ENCODE measurements at places on chromosomes 4 and X.

DNA sequence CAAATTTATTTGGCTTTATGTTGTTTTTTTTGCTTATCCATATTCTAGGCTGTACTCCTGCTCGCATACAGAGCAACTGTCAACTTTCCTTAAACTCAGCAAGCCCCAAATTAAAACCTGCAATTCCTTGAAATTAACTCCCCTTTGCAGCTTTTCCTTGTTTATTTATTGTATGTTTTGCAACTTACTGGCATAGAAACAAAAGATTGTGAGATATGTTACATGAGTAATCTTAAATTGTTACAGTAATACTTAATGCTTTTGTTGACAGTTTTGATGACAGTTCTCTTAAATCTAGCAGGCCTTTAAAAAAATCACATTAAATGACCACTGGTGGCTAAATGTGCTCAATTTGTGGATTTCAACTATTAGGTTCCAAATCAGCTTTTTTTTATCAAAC lies 4.5 kb downstream of the DDX3X start:
- DNase-seq = no peak

DNA sequence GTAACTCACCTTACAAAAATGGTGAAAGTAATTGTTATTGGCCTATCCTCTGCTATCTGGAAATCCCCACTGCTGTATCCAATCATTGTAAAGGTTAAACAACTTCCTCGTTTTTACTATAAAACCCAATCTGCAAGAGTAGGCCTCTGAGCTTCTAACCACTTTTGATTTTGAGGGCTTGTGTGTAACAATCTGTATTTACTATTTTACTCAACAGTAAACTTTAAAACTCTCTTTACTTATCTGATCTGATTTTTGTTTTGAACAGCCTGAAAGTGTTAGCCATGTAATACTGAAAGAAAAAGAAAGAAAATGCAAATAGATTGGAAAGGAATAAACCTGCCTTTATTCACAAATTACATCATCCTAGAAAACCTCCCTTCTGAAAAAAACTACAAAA lies 63.1 kb downstream of the SLC10A7 start:
- no peak for DNase-seq

GRCh38 chrX:20434986-20435385 lies 168.3 kb upstream of the RPS6KA3 start:
- no peak for DNase-seq

GRCh38 chrX:9698576-9698975 lies 67.1 kb downstream of the GPR143 start:
- no peak for DNase-seq

DNA sequence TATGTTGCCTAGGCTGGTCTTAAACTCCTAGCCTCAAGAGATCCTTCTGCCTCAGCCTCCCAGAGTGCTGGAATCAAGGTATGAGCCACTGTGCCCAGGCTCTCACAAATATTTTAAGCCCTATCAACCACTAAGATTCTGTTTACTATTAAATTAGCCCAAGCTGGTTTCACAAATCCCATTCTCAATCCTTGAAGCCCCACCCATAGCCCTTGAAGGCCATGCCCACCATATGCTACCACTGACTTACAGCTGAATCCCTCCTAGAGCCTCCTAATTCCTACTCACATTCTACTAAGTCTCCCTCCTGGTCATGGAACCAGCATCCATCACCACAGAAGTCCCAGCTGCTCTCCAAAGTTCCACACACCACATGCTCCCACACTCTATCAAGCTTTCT lies 9.7 kb downstream of the GRIPAP1 start:
- no peak for DNase-seq

DNA sequence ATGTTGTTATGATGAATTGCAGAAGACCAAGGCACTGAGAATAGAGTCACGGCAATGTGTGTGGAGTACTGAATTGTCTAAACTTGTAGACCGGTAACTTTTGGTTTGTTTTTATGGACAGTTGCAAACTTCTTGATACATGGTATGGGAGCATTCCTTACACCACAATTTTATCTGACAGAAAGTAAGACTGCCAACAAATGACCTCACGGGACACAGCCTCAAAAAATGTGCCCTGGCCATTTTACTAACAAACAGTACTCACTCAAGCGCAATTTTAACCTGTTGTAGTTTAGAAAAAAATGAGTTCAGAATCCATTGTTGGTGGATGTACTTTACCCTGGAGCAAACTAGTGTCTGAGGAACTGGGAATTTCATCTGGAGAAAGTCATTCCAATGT lies 321.2 kb downstream of the CAMK2D start:
- no peak for DNase-seq

DNA sequence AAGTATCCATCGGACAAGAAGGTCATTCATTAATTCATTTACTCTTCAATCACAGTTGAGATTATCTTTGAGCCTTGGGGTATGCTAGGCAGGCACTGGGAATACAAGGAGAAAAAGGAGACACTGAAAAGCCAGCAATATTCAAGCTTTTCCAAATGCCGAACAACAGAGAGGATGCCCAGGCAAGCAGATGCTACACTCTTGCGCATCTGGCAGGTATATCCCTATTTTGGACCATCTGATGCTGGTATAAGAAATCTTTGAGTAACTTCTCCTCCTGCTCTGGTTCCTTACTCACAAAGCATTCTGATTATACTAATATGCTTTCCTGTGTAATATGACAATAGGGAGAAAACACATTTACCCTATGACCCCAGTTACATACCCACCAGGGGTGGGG lies 354.9 kb downstream of the CBLL2 start:
- DNase-seq = no peak

GRCh38 chrX:123562342-123563146 lies 170.3 kb downstream of the THOC2 start:
- DNase-seq = no peak

GRCh38 chrX:57266275-57266674 lies 20.2 kb upstream of the FAAH2 start:
- no peak for DNase-seq

DNA sequence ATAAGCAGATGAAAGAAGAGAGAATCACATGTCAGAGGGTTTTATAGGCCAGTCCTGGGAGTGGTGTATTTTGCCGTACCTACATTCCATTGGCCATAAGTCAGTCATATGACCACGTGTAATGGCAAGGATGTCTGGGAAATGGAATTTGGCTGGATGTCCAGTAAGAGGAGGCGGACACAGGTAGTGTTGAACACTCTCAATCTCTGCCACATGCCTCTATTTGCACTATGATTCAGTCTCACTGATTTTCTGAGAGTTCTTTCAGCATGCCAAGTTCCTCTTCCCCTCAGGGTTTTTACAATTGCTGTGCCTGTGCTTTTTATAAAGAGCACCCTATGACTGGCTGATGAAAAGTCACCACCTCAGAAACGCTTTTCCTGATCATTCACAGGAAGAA lies 164.2 kb upstream of the GPR101 start:
- no peak for DNase-seq

DNA sequence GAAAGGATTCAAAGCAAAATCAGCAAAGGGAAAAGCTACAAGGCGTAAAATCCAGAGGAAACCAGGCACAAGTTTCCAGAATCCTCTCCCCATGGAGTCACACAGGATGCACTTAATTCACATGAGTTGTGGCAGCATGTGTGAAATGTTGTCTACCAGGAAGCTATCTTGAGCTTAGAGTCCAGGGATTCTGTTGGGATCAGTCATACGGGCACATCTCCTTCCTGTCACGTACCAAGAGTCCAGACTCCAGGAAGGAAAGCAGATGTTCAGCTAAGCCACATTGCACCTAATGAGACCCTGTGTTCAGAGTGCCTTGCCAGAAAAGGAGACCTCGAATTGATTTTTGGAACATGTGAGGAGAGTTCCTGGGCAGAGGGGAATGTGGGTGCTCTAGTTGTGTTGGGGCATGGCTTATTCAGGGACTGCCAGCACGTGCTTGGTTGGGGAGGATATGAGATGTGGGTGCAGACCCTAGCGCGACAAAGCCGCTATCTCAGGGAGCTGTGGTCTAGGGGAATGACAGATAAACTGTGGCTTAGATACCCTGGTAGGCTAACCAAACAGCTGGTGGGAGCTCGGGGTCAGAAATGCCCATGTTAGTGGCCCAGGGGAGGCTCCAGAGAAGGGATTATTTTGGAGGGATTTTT lies 70.0 kb downstream of the EVC start:
- DNase-seq = no peak
